ENCODE measurements at places on chromosomes 13 and 19. TPM values are rescaled to one million over a fixed set of nuclear protein-coding genes. Genes with fewer than 3 reads are reported as not detected.

DNA sequence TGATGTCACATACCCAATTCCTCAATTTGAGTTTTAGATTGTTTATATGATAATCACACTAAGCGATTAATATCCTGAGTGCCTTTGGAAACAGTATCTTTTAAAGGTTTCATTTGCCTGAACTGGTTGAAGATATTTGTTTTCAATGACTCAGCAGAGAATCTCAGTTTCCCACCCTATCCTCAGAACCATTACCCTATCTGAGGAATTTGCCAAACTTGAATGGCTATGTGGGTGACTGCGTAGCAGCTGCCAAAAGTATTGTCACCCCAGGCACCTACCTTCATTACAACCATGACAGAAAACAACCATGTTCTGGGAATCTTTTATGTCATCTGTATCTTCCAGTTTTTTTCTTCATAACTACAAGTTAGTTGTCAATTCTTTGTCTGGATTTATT lies 440.1 kb upstream of the NBEA start:
- no peak overlapping the region for H3K27ac ChIP-seq
- H3K4me3 ChIP-seq: no peak overlapping the region
- no peaks in the 10 kb centered on the region for H3K4me1 ChIP-seq
- no peak for DNase-seq
- H3K36me3 ChIP-seq: no peaks in the 10 kb centered on the region

Gene JAK3
- total RNA-seq: 0.74 TPM

- H3K36me3 ChIP-seq: peaks cover 14% of the 10 kb centered on the region
- H3K27me3 ChIP-seq: no peaks in the 10 kb centered on the region
- no peak for DNase-seq
- no peak overlapping the region for H3K4me3 ChIP-seq
- H3K27ac ChIP-seq: no peak overlapping the region
These were observed 44.9 kb downstream of the ESD start for GRCh38 chr13:46751811-46752635.

GRCh38 chr13:28267497-28267896 lies 129.2 kb downstream of the PAN3 start:
- H3K4me1 ChIP-seq: no peaks in the 10 kb centered on the region
- H3K4me3 ChIP-seq: no peak overlapping the region
- H3K27me3 ChIP-seq: no peaks in the 10 kb centered on the region
- peaks cover 16% of the 10 kb centered on the region for H3K36me3 ChIP-seq
- DNase-seq: no peak
- H3K27ac ChIP-seq: no peak overlapping the region

All from progenitor cell of endocrine pancreas (in vitro differentiated cells).